Calu3 (cell line): ENCODE measurements at places on chromosomes 7 and 10. TPM values are rescaled to one million over a fixed set of nuclear protein-coding genes. Genes with fewer than 3 reads are reported as not detected.

The SRRM3 gene
- total RNA-seq, result 0.21 TPM in 1 of 2 replicates, not detected in the other

The BICC1 gene
- total RNA-seq, result 58.0 and 70.2 TPM in 2 replicates

The SLC29A4 gene
- total RNA-seq, result 1.9 and 2.5 TPM in 2 replicates

The NEURL1 gene
- total RNA-seq, result 0.22 TPM in 1 of 2 replicates, not detected in the other

- DNase-seq, result no peak
These were observed 37.9 kb downstream of the VOPP1 start for GRCh38 chr7:55534262-55534915.

GRCh38 chr10:92757066-92757710, 67.4 kb downstream of the HHEX start:
- DNase-seq, result peak; percentile 55

DNA sequence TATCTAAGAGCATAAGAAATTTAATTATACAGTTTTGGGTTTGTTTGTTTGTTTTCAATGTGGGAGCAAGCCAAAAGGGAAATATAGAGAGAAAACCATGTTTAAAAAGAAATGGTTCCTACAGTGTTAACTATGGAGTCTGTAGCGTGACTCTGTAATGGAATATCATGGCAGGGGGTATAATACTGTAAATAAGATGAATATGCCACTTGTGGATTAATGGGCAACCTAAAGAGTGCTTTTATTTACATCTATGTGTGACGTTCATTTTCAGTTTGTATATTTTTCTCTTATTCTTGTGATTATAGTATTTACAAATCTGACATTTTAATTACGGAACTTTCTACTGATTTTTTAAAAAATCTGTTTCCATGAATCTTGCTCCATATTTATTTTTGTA, 95.9 kb downstream of the POLL start:
- no peak for DNase-seq

DNA sequence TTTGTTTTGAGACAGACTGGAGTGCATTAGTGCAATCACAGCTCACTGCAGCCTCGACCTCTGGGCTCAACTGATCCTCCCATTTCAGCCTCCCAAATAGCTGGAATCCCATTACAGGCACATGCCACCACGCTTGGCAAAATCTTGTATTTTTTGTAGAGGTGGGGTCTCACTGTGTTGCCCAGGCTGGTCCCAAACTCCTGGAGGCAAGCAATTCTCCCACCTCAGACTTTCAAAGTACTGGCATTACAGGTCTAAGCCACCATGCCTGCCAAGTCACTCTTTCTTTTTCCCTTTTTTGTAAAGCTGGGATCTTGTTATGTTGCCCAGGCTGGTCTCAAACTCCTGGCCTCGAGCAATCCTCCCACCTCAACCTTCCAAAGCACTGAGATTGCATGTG, 8.3 kb upstream of the NPC1L1 start:
- no peak for DNase-seq

- DNase-seq, result no peak
These were observed 493 bp downstream of the ZMIZ2 start for GRCh38 chr7:44748948-44749731.

- DNase-seq, result no peak
These were observed 1.6 kb downstream of the FAM133B start for GRCh38 chr7:92588561-92588960.

DNA sequence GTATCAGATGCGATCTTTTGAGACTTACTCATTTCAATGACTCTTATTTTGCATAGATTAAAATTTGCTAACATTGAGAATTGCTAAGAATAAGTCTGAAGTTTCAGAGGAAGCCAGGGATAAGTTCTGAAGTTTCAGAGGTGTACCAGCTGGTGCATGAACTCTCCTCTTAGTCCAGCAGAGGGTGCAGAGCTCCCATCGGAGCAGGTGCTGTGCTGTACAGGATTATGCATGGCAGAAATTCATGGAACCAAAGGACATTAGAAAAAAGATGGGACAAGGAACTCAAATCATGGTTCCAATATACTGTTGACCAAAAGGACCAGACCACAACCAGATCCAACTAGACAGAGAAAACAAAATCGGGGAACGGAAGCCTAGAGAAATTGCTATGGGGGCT, 41.9 kb downstream of the MGAM2 start:
- peak; percentile 10 for DNase-seq

DNA sequence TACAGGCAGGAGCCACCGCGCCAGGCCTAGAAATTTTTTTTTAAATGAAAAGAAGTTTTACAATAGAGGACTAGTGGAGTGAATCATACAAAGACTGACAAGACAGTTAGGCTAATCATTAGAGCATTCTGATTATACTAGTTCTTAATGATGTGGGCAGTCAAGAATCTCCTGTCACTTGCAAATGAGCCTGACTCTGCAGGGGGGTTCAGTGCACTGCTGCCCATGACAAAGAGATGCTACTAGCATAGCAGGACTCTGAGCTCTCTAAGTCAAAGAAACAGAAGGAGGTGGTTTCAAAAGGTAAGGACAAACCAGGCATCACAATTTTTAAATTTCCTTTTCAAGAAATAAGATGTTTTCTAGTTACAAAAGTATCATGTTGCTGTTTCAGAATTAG, 59.0 kb downstream of the CCDC6 start:
- DNase-seq, result no peak

GRCh38 chr7:84547331-84547730, 352.7 kb upstream of the SEMA3A start:
- no peak for DNase-seq

DNA sequence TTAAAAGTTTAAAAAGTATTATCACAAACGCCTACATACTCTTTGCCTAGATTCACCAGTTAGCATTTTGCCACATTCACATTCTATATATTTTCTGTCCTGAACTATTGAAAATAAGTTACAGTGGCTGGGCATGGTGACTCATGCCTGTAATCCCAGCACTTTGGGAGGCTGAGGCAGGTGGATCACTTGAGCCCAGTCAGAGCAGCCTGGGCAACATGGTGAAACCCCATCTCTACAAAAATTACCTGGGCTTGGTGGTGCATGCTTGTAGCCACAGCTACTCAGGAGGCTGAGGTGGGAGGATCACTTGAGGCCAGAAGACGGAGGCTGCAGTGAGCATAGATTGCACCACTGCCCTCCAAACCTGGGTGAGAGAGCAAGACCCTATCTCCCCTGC, 5.3 kb downstream of the ARPC1A start:
- DNase-seq, result no peak

GRCh38 chr7:142887282-142888015, 1.9 kb upstream of the TRPV6 start:
- DNase-seq, result no peak

DNA sequence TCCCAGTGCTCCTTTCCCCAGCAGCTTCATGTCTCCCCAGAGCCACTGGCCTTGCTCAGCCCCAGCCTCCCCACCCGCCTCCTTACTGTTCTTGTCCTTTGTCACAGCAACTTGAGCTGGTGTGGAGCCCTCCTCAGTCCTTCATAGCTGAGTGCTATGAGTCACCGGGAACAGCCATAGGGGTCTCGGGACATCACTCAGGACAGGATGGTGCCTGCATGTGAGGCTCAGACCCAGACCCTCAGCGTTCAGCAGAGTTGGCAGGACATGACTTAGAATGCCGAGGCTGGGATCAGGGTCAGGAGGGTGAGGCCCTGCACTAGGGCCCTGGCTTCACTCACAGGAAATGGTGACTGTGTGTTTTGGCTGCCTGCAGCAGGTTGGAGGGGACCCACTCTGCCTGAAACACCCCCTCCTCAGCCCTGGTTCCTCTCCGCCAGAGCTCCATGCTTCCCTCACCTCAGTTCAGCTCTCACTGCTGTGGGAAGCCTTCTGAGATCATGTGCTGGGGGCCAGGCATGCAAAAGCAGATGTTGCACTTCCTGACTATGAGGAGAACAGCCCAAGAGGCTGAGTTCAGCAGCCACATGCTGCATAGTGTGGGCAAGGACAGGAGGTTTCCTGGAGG, 40.7 kb upstream of the GJD4 start:
- DNase-seq, result no peak

- DNase-seq, result no peak
These were observed 17.2 kb upstream of the MPP7 start for GRCh38 chr10:28320090-28320489.

GRCh38 chr10:104339469-104340110, 1.3 kb upstream of the ITPRIP start:
- no peak for DNase-seq

DNA sequence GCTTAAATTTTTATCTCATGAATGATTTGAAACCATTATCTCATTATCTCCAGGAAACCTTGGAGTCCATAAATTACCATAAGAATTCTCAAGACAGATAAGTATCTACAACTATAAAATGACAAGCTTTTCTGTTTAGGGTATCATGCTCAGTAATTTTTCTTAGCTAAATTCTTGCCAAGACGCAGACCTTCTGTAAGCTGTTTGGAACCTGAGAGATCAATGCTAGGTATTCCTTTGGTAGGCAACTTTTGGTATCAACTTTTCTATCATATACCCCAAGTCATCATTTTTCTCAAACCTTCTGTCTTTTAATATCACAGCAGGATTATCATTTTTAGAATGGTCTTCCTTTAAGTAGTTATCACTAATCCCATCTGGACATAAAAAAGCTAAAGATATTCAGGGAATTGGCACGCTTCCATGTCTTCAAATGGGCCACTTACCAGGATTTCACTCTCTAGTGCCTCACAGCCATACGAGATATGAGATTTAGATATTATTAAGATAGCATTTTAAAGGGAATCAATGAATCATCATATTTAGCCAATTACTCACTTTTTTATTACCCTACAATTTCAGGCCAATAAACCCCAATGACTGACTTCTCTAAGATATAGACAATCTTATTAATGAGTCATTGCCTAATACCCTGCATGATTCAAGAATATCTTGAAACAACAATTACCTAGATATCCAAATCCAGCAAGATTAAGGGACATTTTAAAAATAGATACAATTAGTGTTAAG, 544.1 kb downstream of the HTR7 start:
- no peak for DNase-seq

- DNase-seq, result no peak
These were observed 305.8 kb downstream of the PLXNA4 start for GRCh38 chr7:132270517-132270916.

DNA sequence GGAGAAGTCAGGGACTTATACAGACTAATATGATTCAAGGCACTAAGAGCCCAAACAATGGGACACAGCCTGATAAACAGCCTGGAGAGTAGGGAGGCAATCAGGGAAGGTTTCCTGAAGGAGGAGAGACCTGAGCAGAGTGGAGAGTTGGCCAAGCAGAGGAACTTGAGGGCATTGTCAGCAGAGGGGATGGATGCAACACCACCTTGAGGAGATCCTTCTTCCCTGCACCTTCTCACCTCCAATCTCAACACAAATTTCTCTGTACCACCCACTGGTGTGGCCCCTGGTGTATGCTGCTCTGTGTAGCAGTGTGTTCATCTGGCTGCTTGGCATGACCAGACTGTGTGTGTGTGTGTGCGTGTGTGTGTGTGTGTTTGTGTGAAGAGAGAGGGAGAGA, 146.2 kb downstream of the WDR11 start:
- no peak for DNase-seq

DNA sequence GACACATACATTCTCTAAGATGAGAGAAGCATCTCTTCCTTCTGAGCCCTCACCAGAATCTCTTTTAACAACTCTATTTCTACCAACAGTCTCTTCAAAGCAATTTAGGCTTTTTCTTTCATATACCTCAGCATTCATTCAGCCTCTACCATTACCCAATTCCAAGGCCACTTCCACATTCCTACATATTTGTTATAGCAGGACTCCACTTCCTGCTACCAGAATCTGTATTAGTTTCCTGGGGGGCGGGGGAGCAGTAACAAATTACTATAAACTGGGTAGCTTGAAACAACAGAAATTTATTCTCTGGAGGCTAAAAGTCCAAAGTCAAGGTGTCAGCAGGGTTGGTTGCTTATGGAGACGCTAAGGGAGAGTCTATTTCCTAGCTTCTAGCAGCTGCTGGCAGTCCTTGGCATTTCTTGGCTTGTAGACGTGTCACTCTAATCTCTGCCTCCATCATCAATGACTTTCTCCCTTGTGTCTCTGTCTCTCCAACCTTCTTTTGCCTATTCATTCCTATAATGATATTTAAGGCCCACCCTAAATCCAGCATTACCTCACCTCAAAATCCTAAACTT, 7.4 kb downstream of the PRPS1L1 start:
- peak; percentile 52 for DNase-seq

DNA sequence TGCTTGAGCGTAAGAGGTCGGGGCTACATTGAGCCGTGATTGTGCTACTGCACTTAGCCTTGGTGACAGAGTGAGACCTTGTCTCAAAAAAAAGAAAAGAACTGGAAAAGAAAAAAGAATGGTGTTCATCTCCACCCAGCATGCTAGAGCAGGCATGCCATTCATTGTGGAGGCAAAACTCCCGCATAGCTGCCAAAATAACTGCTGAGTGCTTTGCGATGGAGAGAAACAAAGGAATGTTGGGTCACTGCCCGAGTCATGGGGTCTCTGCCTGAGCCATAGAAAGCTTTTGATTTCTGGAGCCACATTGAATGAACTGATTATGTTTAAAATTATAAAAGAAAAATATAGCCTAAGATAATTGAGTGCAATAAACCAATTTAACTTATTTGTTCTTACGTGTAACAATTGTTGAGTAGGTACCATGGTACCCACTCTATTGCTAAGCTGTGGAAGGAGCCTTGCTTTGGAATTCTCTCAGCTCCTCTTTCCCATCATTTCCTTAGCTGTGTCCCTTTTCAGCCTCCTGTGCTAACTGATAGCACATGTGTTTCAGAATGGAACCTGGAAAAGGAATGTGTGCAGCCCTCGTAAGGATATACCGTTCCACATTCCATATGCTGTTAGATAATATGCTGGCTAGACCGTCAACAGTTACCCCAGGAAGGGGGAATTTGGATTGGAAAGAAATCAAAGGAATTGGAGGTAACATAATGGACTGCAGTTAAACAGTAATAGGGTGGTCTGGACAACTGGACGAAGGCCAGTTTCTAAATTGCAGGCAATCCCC, 99.0 kb downstream of the KIAA1217 start:
- DNase-seq, result no peak

DNA sequence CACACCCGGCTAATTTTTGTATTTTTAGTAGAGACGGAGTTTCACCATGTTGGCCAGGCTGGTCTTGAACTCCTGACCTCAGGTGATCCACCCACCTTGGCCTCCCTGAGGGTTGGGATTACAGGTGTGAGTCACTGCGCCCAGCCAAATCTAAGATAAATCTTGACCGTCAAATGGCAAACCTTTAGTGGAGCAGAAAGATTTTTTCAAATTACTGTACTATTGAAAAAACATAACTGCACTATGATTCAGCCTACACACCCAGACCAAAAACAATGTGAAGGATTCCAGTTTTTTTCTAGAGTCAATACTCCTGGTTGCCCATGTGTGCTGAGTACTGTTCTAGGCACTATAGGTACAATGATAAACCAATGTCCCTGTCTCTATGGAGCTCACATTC, 33.9 kb upstream of the SVIL start:
- peak; percentile 63 for DNase-seq

DNA sequence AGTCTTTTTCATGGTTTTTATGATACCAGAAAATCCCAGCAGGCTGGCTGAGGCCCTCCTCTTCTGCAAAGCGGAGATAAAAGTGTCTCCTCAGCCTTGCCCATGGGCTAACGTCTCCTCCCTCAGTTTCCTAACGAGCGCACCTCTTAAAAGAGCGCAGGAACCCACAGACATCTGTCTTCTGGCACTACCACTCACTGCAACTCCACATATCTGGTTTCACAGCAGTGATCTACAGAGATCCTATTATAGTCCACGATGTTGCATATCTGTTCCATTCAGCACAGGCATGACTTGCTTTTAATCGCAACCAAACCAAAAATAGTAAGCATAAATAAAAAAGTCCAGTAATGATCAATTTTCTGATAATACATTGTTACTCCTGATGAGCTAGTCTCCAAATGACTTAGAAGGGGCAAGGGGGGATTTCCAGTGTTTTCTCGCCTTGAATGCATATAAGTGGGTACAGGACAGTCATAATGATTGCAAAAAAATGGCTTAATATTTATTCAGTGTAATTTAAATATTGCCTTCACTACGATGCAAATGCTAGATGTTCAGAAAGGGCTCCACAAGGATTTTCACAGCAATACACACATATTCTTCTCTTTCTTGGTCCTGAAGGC, 20.9 kb downstream of the ANKRD22 start:
- no peak for DNase-seq
